ENCODE measurements at places on chromosomes 12 and 14. TPM values are rescaled to one million over a fixed set of nuclear protein-coding genes. Genes with fewer than 3 reads are reported as not detected.

SMCO2 gene
- total RNA-seq: 0.17 TPM

STON2 gene
- total RNA-seq: 46.1 TPM

KERA gene
- not detected for total RNA-seq

NFE2 gene
- total RNA-seq: 1.2 TPM

RGS6 gene
- total RNA-seq: not detected

RAD51AP1 gene
- 26.8 TPM for total RNA-seq

OR4E2 gene
- not detected for total RNA-seq

RDH12 gene
- 0.15 TPM for total RNA-seq

TMEM229B gene
- total RNA-seq: 2.0 TPM

TCL1A gene
- not detected for total RNA-seq

CLECL1 gene
- total RNA-seq: not detected

CACNA1C gene
- 28.1 TPM for total RNA-seq

MMP19 gene
- 12.1 TPM for total RNA-seq

DDX11 gene
- total RNA-seq: 16.4 TPM

C12orf56 gene
- 2.0 TPM for total RNA-seq

LALBA gene
- total RNA-seq: not detected

IL31 gene
- total RNA-seq: not detected

AMN gene
- total RNA-seq: 0.15 TPM

TM9SF1 gene
- 87.0 TPM for total RNA-seq

IGF1 gene
- total RNA-seq: 0.83 TPM

SPTB gene
- total RNA-seq: under 0.01 TPM

HOMEZ gene
- 8.6 TPM for total RNA-seq

RBM25 gene
- total RNA-seq: 42.5 TPM

LAG3 gene
- 0.15 TPM for total RNA-seq

FOXN4 gene
- not detected for total RNA-seq

CRACR2A gene
- 13.1 TPM for total RNA-seq

ITGA7 gene
- total RNA-seq: 68.8 TPM

TAS2R43 gene
- 0.33 TPM for total RNA-seq

SLC25A21 gene
- total RNA-seq: 0.73 TPM

GUCY2C gene
- not detected for total RNA-seq

CYP27B1 gene
- total RNA-seq: 0.15 TPM

CLEC2D gene
- 4.1 TPM for total RNA-seq

LRRC10 gene
- total RNA-seq: not detected

TRIAP1 gene
- 23.0 TPM for total RNA-seq

BDKRB1 gene
- total RNA-seq: 9.7 TPM

LGALS3 gene
- total RNA-seq: 567 TPM

PMCH gene
- not detected for total RNA-seq

B4GALNT1 gene
- total RNA-seq: 1.3 TPM

SPIC gene
- not detected for total RNA-seq
